ENCODE measurements at places on chromosomes 2 and 18.

- no peak for DNase-seq
These were observed 61.0 kb upstream of the TAF1B start for GRCh38 chr2:9782197-9782719.

- no peak for DNase-seq
These were observed 166.5 kb downstream of the PTPRM start for GRCh38 chr18:7733642-7734041.

GRCh38 chr18:76765649-76766048 lies 56.7 kb upstream of the ZNF236 start:
- DNase-seq = no peak

DNA sequence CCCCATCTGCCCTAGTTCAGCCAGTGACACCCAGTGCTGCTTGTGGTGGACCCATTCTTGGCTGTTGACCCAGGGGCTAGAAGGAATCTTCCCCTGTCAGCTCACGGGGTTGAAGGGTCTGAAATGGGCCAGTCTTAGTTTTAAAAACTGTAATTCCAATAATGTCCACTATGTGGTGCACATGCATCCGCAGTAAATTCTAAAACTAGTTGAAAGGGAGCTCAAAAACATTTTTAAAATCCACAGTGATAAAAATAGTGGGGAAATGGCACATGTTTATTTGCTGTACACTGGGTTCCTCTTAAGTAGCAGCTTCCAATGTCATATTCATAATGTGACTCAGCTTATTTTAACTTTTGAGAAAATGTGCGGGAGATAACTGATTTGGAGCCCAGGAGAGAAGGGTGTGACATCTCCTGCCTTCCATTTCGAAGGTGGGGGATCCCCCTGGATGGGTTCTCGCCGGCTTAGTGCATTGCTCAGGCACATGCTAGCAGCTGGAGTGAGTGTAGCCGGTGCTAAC lies 32.8 kb downstream of the GRHL1 start:
- DNase-seq = peak; percentile 68

GRCh38 chr2:165214093-165214492 lies 10.2 kb upstream of the SCN3A start:
- no peak for DNase-seq

DNA sequence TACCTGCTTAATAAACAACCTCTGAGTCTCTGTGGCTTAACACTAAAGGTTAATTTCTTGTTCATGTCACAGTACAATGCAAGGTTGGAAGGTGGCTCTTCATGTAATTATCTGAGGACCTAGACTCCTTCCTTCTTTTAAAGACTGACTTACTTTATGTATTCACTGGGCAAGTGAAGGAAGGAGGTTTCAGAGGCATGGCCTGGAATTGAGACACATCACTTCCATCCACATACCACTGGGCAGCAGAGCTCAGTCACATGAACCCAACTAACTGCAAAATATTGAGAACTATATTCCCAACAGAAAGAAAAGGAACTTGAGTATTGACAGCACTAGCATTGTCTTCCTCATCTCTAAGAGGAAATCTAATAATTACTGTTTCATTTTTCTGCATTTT lies 57.5 kb upstream of the FN1 start:
- no peak for DNase-seq

GRCh38 chr2:128637481-128638155 lies 318.9 kb upstream of the HS6ST1 start:
- DNase-seq = no peak

GRCh38 chr2:201269764-201270163 lies 9.4 kb downstream of the CASP8 start:
- DNase-seq = no peak

DNA sequence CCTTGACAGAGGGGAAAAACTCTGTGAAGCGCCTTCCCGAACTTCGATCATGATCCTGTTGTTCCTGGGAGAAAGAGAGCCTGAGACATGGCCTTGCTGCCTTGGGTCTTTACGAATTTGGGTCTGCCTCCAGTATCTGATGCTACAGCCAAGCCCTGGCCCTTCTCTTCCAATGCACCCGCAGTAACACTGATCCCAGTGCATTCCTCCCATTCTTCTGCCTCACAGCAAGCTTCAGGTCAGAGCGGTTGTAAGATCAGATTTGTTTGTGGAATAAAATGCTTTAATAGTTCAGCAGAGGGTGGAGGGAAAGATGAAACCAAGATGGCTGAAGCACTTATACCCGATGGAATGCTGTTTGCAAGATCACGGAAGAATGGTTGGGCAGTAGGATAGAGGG lies 196.7 kb upstream of the SIX2 start:
- no peak for DNase-seq

DNA sequence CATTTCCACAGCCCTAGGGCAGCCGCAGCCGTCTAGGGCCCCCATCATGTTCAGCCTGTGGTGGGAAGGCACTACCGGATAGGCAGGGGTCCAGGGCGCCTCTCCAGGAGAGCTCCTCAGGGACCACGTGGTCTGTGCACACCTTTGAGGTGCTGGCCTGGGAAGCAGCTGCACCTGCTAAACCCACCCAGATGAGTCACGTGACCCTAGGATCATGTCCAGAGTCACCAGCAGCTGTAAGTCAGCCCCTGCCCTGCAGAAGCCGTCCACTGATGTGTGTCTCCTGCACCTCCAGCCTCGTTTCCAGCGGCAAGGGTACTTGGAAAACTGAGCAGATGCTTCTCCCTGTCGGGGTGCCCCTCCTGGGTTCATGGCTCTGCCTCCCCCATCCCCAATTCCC lies 682.6 kb upstream of the SALL3 start:
- no peak for DNase-seq

GRCh38 chr2:191995285-191995684 lies 148.4 kb upstream of the CAVIN2 start:
- DNase-seq = no peak

DNA sequence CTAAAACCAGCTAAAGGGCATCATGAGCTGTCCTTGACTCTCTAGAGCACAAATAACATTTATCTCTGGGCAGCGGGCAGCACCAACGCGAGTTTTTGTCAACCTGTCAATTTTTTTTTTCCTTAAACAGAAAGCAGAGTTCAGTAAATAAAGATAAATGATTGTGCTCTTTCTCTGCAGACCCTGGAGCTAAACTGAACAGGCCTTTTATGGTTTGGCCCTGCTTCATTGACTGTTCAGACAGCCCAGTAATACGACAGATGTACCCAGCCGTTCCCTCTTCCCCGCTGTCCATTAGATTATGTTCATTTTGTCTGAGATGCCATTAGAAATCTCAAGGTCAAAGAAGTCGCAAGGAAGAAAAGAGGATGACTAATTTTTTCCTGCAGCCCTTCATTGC lies 280.5 kb upstream of the PIK3C3 start:
- no peak for DNase-seq

DNA sequence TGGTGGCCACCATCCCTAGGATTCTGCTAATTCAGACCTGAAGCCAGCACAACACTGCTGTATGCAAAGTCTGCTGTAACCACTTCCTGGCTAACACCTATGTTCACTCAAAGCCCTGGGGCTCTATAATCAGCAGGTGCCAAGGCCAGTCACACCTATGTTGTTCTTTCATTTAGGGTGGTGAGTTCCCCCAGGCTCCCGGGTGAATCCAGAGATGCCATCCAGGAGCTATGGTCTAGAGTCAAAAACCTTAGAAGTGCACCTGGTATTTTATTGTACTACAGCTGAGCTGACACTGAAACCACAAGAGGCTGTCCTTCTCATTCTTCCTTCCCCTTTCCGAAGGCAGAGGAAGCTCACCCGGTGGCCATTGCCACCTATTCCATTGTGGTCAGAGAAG lies 46.2 kb upstream of the CCDC141 start:
- no peak for DNase-seq

DNA sequence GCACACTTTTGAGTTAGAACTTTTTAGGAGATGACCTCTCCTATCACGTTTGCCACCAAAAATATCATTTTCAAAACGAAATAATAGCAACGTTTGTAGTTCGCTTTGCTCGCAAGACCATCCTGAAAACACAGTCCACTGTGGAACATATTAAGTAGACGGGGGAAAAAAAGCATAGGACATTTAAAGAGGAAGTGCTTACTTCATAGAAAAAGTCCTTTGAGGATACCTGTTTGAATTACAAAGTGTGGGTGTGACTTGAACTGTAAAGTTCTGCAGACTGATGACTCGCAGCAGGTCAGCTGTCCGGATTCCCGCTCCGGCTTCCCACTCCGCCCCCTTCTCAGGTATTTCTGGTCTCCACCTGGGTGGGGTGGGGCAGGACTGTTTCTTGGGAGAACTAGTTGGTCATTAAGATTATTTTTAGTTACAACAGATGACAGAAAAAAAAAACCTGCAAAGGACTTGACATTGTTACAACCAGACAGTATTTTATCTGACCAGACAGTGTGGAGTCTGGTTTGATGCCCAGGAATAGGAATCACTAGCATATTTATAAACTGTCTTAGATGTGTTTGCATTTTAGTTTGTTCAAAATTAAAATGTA lies 13.3 kb downstream of the CNOT11 start:
- DNase-seq = no peak

GRCh38 chr2:211141646-211142045 lies 585.2 kb downstream of the CPS1 start:
- DNase-seq = no peak

- no peak for DNase-seq
These were observed 21.4 kb upstream of the CNOT11 start for GRCh38 chr2:101231240-101231639.

GRCh38 chr2:19216238-19216637 lies 142.2 kb downstream of the OSR1 start:
- no peak for DNase-seq

DNA sequence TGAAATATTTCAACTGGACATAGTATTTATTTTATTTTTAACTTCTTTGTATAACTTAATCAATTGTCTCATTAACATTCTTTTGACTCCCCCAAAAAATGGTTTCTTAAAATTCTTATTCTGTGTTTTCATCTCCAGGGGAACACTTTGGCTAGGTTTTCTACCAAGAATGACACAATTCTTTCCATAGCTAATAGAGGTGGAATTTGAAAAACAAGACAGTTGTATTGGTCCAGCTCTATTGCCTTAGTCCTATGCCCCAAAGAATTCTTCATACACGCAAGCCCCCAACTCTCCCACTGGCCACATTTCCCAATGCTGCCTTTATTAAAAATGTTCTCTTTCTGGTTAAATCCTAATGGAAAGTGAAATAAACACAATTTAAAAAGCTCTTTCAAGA lies 104.7 kb upstream of the PKDCC start:
- no peak for DNase-seq

DNA sequence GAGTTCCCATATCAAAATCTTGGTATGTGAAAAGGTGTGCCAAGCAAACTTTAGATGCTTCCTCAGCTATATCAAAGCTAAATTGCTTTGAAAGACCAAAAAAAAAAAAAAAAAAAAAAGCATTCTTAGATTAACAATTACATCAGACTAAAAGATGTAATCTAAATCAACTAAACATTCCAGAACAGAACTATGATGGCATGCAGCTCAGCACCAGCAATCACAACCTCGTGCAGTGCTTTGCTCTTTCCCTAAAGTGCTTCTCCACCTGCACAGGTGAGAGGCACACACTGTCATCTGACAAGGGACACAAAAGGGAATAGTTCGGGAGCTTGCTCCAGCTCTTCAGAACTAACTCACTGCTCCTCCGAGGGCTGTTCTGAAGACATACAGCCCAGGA lies 37.5 kb downstream of the ADAM17 start:
- no peak for DNase-seq

- no peak for DNase-seq
These were observed 31.1 kb upstream of the LTBP1 start for GRCh38 chr2:32915694-32916093.

DNA sequence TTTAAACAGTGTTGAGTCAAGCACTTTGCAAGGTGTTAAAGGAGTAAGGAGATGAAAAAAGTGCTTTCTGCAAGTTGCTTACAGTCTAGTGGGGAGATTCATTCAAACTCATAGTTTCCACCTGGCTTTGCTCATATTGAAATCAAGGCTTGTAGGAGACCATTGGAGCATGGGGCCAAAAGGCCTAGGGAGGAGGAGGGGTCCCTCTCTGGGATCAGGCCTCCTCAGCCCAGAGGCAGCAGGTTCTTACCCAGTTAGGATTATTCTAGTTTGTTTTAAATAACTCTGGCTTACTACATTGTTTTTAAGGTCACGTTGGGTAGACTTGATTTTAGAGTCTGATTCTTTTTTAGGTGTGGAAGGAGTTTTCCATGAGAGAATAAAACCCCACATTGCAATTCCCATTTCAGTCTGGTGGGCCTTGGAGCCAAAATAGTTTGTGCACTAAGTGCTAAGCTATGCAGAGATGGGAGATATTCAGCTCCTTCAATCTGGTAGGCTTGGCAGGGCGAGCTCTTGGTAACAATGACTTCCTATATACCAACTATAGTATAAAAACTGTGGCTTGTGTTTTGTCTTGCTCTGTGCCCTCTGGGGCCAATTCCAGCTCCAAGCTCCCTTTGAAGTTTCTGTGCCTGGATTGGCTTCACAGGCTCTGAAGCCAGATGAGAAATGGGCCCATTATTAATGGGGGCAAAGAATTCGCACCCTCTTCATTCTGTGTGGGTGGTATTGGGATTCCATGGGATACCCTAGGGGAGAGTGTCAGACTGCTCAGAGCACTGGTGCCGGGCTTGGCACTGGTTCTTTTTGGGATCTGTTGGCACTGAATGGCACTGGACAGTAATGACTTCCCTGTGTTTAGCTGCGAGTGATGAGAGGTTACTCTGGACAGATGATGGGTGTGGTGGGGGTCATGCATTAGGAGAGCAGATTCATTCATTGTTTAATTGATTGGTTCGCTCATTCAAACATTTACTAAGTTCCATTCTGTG lies 301.1 kb downstream of the MYCN start:
- no peak for DNase-seq

DNA sequence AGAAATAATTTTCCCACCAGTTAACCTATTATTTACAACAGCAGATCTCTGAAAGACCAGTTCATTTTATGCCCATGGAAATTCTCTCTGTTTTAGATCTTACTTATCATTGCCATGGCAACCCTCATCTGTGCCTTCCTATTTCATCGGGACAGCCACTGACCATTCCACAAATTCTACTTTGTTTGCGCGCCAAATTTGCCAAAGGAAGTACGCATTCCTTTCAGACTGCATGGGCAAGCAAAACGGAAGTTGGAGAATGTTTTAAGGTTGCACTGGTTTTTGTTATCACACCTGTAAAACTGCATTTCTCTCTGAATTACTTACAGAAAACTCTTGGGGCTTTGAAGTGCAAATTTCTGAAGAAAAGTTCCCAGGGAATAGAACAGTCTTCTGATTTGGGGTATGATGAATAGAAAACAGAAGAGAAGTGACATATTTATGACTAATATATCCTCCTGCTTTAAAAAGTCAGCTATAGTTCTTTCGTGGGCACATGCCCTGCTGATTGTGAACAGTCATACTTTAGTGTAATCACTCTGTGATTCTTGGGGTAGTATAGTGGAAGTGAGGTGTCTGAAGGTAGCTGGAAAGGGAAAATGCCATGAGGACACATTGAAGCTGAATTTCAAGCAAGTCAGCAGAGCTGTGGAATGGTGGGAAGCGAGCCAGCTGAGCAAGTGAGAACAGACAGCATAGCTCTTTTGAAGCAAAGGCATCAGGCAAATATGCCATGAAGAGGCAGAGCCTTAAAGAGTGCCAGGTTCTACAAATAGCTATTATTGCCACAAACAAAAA lies 20.9 kb downstream of the NETO1 start:
- DNase-seq = no peak

- peak; percentile 86 for DNase-seq
These were observed 130.6 kb upstream of the HAAO start for GRCh38 chr2:42922790-42923579.

All from fibroblast of pulmonary artery (primary cell).